ENCODE measurements at places on chromosomes 16 and 17. TPM values are rescaled to one million over a fixed set of nuclear protein-coding genes. Genes with fewer than 3 reads are reported as not detected.

GRCh38 chr16:60170196-60170595 lies 1436.1 kb upstream of the GOT2 start:
- no peak for DNase-seq

- DNase-seq, result no peak
Observed at GRCh38 chr17:58996968-58997367, 109.7 kb downstream of the TRIM37 start.

- DNase-seq, result no peak
Observed at GRCh38 chr16:55280587-55280986, 43.4 kb upstream of the IRX6 start.

DNA sequence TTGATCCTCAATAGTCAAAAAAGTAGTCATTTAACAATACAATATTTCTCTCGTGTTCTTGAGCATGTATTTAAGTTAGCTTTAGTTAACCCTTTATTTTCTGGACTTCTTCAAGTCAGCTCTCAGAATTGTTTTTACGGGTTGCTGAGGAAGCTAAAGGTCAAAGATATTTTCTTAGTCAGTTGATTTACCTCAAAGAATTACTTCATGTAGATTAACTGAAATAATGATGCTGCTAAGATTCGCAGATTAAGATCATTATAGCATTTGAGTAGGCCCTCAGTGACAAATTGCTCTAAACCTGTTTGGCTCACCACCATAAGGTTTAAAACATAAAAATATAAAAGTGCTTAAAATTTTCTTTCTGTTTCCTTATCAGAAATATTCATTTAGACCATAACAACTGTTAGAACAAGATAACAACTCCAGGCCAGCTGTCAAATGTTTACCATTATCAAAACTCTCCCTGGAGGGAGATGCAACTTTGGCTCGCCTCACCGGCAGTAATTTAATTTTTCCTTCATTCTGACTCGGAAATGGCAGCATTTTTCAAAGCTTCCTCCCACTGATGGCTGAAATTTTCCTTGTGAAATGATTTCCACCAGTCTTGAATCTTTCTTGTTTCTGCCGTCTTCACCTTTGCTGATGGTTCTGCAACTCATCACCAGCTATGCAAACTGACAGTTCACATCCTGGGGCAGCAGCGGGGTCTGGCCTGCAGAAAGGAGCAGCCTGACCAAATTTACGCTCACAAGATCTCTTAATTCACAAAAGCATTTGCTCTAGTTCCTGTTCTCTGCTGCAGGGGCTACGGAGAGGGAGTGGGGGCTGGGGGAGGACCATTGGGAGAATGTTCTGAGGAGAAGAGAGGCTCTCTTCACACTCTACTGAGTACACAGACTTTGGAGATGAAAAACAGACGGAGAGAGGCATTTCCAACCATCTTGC lies 254.8 kb upstream of the TBX2 start:
- DNase-seq, result no peak

- no peak for DNase-seq
Observed at GRCh38 chr16:2250652-2251295, 613 bp downstream of the ECI1 start.

GRCh38 chr17:47990962-47991731 lies 20.2 kb downstream of the CDK5RAP3 start:
- no peak for DNase-seq

DNA sequence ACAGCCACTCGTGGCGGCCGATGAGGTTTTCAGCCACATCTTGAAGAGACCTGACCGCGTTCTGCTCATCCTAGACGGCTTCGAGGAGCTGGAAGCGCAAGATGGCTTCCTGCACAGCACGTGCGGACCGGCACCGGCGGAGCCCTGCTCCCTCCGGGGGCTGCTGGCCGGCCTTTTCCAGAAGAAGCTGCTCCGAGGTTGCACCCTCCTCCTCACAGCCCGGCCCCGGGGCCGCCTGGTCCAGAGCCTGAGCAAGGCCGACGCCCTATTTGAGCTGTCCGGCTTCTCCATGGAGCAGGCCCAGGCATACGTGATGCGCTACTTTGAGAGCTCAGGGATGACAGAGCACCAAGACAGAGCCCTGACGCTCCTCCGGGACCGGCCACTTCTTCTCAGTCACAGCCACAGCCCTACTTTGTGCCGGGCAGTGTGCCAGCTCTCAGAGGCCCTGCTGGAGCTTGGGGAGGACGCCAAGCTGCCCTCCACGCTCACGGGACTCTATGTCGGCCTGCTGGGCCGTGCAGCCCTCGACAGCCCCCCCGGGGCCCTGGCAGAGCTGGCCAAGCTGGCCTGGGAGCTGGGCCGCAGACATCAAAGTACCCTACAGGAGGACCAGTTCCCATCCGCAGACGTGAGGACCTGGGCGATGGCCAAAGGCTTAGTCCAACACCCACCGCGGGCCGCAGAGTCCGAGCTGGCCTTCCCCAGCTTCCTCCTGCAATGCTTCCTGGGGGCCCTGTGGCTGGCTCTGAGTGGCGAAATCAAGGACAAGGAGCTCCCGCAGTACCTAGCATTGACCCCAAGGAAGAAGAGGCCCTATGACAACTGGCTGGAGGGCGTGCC lies 30.1 kb downstream of the CIITA start:
- DNase-seq, result no peak

DNA sequence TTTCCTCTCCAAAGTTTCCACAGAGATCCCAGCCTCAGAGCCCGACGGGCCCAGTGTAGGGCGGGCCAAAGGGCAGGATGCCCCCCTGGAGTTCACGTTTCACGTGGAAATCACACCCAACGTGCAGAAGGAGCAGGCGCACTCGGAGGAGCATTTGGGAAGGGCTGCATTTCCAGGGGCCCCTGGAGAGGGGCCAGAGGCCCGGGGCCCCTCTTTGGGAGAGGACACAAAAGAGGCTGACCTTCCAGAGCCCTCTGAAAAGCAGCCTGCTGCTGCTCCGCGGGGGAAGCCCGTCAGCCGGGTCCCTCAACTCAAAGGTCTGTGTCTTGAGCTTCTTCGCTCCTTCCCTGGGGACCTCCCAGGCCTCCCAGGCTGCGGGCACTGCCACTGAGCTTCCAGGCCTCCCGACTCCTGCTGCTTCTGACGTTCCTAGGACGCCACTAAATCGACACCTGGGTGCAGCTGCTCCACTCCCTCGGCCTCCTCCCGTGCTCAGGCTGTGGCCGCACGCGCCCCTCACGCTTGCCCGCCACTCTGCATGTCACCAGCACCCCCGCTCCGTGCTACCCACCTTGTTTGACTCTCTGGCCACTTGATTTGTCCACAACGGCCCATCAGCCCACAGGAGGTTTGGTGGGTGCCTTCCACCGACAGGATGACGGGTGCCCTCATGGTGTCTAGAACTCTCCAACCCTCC lies 15.3 kb upstream of the STH start:
- no peak for DNase-seq

- DNase-seq, result no peak
Observed at GRCh38 chr17:7216242-7217112, 3.2 kb downstream of the DLG4 start.

- peak; percentile 67 for DNase-seq
Observed at GRCh38 chr16:66608241-66609138, 4.0 kb downstream of the CMTM3 start.

- no peak for DNase-seq
Observed at GRCh38 chr17:20008242-20009051, 712 bp upstream of the SPECC1 start.

DNA sequence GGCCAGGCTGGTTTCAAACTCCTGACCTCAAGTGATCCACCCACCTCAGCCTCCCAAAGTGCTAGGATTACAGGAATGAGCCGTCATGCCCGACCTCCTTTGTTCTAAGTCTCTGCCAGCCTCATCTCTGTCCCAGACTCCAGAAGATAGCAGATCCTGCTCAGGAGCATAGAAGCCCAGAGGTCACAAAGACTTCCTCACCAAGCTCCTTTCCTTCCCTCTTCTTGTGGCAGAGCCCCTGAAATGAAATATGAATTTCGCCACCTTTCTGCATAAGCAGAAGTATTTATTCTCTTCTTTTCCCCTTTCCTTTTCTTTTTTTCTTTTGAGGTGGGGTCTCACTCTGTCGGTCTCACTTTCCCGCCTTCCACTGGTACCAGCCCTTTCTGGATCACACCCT lies 11.5 kb upstream of the PIPOX start:
- DNase-seq, result no peak

GRCh38 chr16:53147500-53148065 lies 92.8 kb downstream of the CHD9 start:
- DNase-seq, result no peak

DNA sequence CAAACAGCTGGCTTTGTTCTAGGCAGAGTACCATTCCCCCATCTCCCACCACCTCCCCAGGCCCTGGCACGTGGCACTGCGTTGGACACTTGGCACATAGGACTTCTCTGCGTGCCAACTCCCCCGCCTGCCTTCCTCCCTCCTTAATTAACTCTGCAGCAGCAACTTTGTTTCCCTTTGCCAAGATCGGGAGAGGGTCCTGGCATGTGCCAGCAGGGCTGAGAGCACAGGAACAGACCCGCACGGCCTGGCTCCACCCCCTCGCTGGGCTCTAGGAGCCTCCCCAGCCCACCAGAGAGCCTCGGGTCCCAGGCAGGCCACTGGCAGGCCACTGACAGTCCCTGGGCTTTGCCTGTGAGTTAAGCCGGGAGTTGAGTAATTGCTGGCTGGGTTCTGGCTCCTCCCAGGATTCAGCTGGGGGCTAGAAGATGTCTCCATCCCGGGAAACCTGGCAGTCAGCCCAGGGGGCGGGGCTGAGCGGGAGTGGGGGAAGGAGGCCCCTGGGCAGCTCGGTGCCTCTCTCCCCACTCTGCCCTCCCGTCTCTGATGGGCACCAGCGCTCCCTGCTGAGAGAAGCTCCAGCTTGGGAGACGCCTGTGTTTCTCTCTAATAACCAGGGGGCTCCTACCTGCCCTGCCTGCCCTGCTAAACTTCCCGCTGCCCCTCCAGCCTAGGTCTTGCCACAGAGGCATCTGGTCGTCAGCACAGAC lies 224.0 kb upstream of the TNRC6C start:
- DNase-seq, result peak; percentile 72

DNA sequence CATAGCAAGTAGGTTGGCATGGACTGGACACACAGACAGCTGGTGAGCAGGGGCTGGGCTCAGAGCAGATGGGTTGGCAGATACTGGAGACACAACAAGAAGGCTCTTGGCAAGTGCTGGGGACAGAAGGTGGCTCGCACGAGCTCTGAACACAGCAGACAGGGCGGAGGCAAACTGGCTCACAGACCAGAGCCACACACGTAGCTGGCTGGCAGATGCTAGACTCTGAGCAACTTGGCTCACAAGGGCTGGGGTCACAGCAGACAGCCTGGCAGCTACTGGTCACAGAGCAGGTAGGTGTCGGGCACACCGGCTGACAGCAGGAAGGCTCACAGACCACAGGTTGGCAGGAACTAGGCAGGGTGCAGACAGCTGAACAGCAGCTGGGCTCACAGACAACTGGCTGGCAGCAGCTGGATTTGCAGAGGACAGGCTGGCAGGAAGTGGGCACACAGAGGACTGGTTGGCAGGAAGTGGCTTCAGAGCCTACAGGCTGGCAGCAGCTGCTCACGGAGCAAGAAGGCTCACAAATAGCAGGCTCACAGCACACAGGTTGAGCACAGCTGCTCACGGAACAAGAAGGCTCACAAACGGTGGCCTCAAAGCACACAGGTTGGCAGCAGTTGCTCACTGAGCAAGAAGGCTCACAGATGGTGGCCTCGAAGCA lies 725 bp downstream of the KRTAP16-1 start:
- peak; percentile 48 for DNase-seq

DNA sequence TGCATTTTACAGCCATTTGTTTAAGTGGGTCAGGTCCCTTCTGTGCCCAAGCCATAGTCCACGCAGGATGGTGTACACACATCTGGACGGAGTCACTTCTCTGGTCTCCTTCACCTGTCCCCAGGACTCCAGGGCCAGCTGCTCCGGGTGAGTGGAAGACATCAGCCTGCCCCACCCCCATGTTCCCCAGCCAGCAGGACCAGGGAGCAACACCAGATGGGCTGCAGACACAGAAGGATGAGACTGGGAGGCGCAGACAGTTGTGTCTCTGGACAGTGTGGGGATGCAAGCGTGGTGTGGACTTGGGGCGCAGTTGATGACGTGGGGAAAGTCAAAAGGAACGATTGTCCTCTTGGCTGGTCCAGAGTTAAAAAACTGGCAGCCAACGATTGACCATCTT lies 24.6 kb upstream of the WFDC1 start:
- no peak for DNase-seq

DNA sequence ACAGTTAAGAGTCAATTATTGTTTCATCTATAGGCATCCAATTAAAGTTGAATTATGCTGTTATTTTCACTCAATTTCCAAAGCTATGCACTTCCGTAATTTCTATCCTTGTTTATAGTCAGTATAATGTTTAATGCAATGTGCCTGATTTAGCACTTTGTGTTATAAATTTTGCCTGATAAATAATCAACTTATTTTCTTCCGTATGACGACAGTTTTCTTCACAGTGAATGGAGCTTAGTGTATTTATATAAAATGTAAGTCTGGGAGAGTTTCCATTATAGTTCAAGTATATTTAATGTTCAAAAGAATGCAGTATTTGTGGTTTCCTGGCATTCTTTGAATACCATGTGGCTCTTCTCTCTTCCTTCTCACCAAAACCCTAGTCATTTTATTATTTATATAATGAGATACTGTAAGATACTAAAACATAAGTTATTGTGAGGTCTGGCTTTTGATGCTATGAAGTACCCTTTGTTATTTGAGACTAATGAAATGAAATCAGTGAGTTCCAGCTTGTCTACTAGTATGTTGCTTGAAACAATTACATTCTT lies 240.6 kb downstream of the PRKCA start:
- DNase-seq, result no peak

The SLC38A8 gene
- not detected for total RNA-seq

The GNG13 gene
- not detected for total RNA-seq

The SOX15 gene
- total RNA-seq, result 0.47 TPM

The DOK4 gene
- total RNA-seq, result 65.0 TPM

The ITGAL gene
- 1.1 TPM for total RNA-seq

The CDH1 gene
- 1.1 TPM for total RNA-seq

The CCL1 gene
- total RNA-seq, result 0.47 TPM

The CTF1 gene
- not detected for total RNA-seq

The ABCA8 gene
- 3.9 TPM for total RNA-seq

The GDPD3 gene
- 0.47 TPM for total RNA-seq

The CEMP1 gene
- total RNA-seq, result 0.16 TPM

The CDH13 gene
- total RNA-seq, result 27.3 TPM

The C17orf67 gene
- total RNA-seq, result 1.9 TPM

The SCIMP gene
- 0.16 TPM for total RNA-seq

Measured in occipital lobe (tissue), 3 donors.